Retina (tissue), 1 donor: ENCODE measurements at places on chromosomes 1 and 21.
A peak's percentile ranks its signal among the peaks of the same experiment; 100 is the strongest.

GRCh38 chr1:184418652-184419349 is 32.0 kb downstream of the C1orf21 start:
- DNase-seq, result no peak

GRCh38 chr1:162840250-162840839 is 20.6 kb downstream of the CCDC190 start:
- no peak for DNase-seq

DNA sequence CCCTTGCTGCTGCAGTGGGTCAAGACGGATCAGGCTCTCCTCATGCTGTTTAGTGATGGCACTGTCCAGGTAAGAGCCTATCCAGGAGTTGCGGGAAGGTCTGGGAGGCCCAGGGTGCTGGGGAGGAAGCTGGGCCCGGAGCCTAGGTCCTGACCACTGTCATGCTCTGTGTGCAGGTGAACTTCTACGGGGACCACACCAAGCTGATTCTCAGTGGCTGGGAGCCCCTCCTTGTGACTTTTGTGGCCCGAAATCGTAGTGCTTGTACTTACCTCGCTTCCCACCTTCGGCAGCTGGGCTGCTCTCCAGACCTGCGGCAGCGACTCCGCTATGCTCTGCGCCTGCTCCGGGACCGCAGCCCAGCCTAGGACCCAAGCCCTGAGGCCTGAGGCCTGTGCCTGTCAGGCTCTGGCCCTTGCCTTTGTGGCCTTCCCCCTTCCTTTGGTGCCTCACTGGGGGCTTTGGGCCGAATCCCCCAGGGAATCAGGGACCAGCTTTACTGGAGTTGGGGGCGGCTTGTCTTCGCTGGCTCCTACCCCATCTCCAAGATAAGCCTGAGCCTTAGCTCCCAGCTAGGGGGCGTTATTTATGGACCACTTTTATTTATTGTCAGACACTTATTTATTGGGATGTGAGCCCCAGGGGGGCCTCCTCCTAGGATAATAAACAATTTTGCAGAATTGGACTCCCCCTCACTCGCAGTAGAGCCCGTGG is 1.7 kb downstream of the DYNLT4 start:
- DNase-seq, result no peak

GRCh38 chr21:17775431-17776126 is 43.6 kb downstream of the C21orf91 start:
- no peak for DNase-seq

GRCh38 chr1:35398739-35399138 is 130.2 kb downstream of the ZMYM4 start:
- no peak for DNase-seq

DNA sequence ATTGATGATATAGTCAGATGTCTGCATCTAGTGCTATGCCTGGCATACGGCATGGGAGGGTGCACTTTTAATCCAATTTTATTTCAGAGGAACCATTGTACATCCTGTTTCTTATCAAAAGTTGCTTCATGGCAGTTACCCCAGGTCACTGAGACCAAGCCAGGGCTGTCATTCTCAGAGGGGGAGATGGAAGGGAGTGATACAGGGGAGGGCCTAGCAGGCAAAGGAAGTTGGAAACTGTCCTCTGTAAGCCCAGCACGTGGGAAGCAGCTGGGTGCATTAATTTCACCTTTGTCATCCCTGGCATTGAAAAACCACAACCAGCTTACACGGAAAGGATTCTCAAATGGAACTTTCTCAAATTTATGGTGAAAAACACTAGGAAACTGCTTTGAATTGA is 458.7 kb upstream of the ADAMTS5 start:
- no peak for DNase-seq

DNA sequence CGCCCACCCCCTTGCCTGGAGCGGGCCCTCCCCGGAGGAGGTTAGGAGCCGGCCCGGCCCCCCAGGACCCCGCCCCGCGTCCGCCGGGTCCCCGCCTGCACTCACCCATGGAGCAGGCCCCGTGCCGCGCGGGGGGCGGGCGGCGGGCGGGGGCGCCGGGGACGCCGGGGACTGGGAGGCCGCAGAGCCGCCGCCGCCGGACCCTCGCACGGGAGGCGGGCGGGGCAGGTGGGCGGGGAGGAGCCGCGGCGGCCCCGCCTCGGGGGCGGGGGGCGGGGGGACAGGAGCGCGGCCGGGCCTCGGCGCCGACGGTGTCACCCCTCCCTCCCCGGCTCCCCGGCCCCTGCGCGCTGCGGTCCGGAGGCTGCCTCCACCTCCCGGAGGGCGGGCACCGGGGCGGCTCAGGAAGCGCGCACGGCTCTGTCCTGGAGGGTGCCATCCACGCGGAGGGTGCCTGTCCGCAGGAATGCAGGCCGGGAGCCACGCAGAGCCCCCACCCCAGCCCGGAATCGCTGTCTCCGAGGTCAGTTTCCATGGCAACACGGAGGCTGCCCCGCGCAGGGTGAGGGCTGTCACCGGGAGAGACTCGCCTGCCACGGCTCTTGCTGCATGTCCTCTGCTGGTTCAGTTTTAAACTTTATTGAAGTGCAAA is 5.9 kb upstream of the PLEKHG5 start:
- DNase-seq, result peak; percentile 86

- DNase-seq, result peak; percentile 76
Observed at GRCh38 chr1:111990878-111991718, 1.6 kb upstream of the KCND3 start.

GRCh38 chr21:46598581-46599572 is 6.0 kb downstream of the S100B start:
- DNase-seq, result peak; percentile 67

GRCh38 chr1:222171005-222171404 is 376.9 kb downstream of the HHIPL2 start:
- DNase-seq, result no peak

- DNase-seq, result no peak
Observed at GRCh38 chr1:10862743-10863335, 66.4 kb upstream of the CASZ1 start.

DNA sequence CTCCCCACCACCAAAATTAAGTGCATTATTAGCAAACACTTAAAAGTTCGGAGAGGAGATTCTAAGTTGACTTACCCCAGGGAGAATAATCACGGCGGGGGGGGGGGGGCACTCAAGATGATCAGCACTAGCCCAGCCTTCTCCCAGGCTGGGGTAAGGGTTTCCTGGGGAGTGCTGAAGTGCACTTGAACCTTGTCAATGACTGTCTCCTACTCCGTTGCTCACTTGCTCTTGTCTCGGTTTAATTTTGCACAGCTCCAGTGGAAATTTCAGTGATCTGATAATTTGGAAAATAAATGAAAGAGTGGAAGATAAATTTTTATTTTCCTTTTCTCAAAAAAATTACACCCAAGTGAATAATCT is 59.2 kb downstream of the PBX1 start:
- DNase-seq, result no peak

DNA sequence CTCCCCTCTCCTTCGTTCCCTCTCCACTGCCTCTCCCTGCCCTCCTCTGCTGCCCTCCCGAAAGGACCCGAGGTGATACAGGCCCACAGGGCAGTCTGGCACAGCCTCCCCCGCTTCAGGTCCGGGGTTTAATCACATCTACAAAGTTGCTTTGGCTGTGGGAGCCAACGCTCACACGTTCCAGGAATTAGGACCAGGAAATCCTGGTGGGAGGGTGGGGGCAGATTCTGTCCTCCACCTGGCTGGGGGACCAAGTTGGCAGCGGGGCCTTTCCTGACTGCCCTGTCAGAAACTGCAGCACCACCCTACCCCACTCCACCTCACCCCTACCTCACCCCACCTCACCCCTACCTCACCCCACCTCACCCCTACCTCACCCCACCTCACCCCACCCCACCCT is 95.1 kb downstream of the WDR4 start:
- no peak for DNase-seq

DNA sequence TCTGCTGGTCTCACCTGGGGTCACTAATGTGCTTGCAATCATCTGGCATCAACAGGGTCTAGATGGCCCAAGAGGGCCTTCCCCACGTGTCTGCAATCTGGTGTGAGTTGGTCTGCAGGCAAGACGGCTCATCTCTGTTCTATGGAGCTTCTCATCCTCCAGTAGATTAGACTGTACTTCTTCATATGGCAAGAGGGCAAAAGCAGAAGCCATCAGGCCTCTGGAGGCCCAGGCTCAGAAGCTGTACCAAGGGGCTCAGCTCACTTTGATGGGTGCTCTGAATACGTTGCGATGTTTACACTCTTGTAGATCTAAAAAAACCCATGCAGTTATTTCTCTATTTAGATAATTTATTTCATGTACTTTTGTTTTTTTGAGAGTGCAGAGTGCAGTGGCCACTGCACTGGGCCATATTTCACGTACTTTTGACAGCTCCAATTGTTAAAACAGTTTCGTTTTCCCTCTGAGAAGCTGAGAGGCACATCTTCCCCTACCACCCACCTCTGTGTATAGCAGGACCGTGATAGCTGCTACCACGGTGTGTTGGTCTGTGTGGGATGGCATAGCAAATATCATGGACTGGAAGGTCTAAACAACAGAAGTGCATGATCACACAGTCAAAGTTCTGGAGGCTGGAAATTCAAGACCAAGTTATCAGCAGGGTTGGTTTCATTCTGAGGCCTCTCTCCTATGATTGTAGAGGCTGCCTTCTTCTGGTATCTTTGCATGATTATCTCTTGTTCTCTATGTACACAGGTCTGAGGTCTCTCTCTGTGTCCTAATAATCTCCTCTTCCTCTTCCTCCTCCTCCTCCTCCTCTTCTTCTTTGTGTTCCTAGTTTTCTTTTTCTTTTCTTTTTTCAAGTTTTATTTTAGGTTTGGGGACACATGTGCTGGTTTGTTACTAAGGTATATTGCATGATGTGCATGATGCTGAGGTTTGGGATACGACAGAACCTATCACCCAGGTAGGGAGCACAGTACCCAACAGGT is 17.0 kb downstream of the CITED4 start:
- no peak for DNase-seq

- DNase-seq, result no peak
Observed at GRCh38 chr1:21951226-21951870, 14.2 kb upstream of the HSPG2 start.

- DNase-seq, result no peak
Observed at GRCh38 chr1:15785683-15786082, 21.8 kb downstream of the UQCRHL start.

- no peak for DNase-seq
Observed at GRCh38 chr1:18653367-18653766, 22.7 kb downstream of the PAX7 start.

- DNase-seq, result no peak
Observed at GRCh38 chr1:110190282-110190929, 19.7 kb upstream of the KCNC4 start.

DNA sequence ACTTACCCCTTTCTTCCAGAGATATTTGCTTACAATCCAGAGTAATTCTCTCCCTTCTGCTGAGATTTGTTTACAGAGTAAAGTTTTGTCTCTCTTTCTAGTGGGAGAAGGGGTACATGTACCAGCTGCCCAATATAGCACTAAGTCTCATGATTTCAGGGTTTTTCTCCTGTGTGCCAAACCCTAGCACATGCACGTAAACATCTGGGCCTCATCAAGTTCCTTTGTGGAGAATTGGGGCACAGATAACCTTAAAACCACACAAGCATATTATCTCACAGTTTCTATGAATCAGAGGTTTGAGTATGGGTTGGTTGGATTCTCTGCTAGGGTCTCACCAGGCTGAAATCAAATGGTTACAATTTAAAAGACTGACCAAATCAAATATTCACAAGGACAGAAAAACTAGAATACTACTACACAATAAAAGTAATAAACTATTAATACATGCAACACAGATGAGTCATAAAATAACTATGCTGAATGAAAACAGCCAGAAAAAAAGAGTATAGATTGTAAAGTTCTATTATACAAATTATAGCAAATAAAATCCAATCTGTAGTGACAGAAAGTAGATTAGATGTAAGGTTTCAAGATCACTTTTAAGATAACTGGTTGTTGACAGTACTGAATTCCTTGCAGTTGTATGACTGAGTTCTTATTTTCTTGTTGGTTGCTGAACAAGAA is 347.4 kb upstream of the PTBP2 start:
- no peak for DNase-seq

DNA sequence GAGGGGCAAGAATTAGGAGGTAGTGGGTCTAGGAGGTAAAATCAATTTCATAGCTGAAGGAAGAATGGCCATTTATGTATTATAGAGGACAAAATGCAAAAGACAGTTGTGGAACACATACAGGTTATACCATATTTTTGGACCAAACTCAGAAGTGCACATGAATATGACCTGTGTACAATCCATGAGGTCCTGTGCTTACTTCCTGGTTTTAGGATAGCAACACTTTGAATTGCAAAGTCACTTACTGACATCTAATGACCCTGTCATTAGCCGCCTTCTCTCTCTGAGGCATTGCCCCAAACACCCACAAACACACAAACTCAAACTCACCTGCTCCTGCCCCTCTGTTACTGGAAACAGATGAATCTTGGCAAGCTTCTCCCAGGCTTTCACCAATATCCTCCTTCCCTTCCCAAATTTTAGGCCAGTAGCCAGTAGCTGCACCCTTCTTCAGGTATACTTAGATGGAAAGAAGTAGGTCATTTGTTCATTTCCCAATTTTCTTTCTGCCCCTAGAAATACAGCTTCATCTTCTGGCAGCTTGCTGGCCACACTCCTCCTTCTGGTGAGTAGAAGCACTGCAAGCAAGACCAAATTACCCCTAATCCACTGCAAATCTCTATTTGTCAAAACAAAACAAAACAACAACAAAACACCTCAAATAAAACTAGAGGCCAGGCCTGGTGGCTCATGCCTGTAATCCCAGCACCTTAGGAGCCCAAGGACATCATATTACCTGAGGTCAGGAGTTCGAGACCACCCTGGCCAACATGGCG is 13.7 kb upstream of the RPL5 start:
- peak; percentile 16 for DNase-seq

GRCh38 chr1:15275921-15276683 is 29.1 kb downstream of the FHAD1 start:
- no peak for DNase-seq

DNA sequence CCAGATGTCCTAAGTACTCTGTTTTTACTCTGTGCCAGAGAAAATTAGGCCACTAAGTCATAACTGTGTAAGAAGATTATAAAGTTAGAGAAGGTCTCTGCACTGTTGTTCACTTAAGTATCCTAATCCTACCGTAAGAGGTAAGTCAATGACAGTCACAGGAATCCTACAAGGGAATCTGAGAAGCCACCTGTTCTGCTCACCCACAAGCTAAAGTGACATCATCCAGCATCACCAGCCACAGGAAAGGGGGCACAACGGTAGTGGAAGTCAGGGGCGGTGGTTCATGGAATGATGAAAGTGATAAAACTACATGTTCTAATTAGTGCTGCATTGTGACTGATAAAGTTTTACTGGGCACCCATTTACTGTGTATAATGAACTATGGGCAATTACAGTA is 92.7 kb downstream of the PLD5 start:
- no peak for DNase-seq

GRCh38 chr1:37725851-37726613 is 33.7 kb downstream of the CDCA8 start:
- no peak for DNase-seq

GRCh38 chr1:35062518-35063196 is 16.5 kb upstream of the ZMYM1 start:
- no peak for DNase-seq

GRCh38 chr1:37153116-37154100 is 119.1 kb upstream of the GRIK3 start:
- DNase-seq, result no peak
